RPMI7951 (cell line): ENCODE measurements at places on chromosomes 5 and 9. TPM values are rescaled to one million over a fixed set of nuclear protein-coding genes. Genes with fewer than 3 reads are reported as not detected.

Gene CCNJL
- 2.3 and 3.0 TPM in 2 replicates for total RNA-seq

DNA sequence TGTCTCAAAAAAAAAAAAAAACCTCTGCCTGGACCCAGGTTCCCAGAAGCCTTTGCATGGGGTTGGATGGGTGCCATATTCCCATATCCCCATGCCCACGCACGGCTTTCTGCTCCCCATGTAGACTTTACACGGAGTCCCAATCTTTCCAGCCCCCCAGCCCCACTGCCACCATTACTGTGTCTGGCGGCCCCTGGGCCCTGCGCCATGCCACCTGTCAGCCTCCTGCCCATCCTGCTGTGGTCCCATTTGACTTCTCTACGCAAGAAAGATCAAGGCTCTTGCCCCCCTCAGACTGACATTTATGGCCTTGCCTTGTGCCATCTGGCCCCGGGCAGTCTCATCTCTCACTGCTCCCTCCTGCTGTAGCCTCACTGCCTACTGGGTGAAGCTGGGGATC, 6.5 kb upstream of the AK1 start:
- no peak for DNase-seq

- DNase-seq = peak; percentile 22
These were observed 102.9 kb upstream of the LRRTM2 start for GRCh38 chr5:138978080-138978479.

- DNase-seq = peak; percentile 57
These were observed 25.7 kb downstream of the PDGFRB start for GRCh38 chr5:150129813-150130492.

DNA sequence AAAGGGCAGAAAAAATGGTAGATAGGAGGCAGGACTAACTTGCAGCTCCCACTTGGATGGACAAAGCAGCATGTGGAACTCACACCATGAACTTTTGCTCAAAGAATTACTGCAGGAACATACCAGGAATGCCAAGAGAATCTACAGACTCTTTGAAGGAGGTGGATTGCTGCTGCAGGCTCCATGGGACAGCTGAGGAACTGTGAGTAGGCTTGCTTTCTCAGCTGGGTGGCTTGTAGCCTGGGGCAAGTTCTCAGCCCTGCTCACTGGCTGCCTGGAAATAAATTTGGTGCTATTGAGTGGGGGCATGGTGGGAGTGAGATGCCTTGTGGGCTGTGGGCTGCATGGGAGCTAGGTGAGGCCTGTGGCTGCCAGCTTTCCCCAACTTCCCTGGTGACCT, 574.5 kb downstream of the PRELID2 start:
- DNase-seq = no peak

- DNase-seq = peak; percentile 16
These were observed 2.4 kb upstream of the RXRA start for GRCh38 chr9:134323741-134324358.

Gene GAS1
- total RNA-seq = 0.60 and 0.78 TPM in 2 replicates
